Endothelial cell of umbilical vein (primary cell): ENCODE measurements at places on chromosomes 11 and 22. TPM values are rescaled to one million over a fixed set of nuclear protein-coding genes. Genes with fewer than 3 reads are reported as not detected.

DNA sequence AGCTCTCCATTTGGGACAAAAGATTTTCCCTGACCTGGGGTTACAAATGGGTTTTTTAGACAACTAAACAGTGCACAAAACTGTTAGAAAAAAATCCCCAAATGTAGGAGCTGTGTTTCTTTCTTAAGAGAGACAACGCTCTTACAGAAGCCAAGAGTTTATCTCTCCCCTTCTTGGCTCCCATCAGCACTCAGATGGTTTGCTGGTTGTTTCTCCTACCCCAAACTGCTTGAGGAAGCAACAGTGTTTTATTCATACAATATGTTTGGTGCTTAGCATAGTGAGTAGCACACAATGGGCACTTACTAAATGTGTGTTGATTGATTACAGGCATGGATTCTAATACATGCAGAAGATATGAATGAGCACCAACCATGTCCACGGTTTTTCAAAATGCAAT is 209.5 kb upstream of the ANO5 start:
- DNase-seq, result no peak

DNA sequence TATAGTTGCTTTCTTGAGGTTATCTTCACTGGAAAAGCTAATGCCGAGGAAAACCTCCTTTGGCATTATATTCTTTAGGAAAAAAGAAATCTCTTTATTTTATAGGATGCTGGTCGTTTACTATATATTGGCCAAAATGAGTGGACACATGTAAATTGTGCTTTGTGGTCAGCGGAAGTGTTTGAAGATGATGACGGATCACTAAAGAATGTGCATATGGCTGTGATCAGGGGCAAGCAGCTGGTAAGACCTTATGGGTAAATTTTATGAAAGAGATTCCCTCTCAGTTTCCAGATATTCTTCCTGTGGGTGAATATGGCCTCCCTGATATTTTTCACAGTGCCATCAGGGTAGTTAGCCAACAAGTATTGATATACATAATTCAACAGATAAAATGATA is 29.4 kb upstream of the TTC36 start:
- DNase-seq, result no peak

GRCh38 chr11:107247167-107247861 is 210.3 kb downstream of the CWF19L2 start:
- DNase-seq, result no peak

Gene GAL3ST3
- not detected in 2 replicates for total RNA-seq

DNA sequence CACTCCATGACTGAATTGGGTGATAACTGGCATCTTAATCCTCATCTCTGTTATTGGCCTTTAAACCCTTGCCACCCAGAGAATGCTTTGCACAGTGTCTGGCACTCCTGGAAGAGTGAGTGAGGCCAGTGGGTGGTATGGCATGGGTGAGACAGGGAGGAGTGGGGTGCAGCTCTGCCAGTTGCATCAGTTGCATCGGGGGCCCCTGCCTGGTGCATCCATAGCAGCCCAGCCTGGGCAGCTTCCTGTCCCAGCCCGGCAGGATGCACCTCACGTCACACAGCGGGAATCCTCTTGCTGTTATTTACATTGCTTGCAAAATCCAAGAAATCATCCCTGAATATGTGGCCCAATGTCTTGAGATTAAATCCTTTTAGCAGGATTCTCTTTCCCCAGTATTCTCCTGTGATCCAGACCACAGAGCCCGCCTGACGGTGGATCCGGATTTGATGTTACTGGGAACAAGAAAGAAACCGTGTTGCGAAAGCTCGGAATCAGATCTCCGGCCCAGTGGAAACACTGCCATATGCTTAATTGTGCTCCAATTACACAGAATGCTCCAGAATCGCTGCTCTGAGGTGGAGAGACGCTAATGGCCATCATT is 37.6 kb upstream of the MN1 start:
- no peak for DNase-seq

- peak; percentile 59 for DNase-seq
Measured at GRCh38 chr11:128632141-128632791, 44.9 kb upstream of the ETS1 start.

DNA sequence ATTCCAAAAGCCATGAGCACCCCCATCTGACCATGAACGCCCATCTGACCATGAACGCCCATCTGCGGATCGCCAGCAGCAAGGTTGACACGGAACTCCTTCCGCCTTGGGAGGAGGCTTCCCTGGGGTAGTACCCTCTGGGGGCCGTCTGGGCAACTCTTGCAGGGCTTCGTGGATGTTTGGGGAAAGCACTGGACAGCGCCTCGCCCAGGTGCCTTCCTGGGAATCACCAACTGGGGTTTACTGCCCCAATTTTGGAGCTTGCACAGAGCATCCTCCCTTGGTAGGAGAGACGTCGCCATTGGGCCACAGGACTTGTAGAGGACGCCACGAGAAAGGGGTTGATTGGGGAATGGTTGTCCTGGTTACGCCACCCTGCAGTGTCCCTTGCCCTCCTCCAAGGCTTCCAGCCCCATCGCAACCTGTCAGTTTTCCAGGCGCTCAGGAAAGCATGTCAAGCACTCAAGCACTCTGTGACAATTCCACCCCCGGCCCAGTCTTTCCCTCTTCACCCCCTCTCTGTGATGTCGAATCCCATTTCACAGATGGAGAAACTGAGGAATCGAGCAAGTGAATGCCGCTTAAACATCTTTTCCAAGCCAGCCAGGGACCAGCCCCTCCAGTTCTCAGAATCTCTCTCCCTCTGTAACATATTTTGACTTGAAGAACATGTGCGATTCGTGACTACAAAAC is 914 bp upstream of the PRDM11 start:
- peak; percentile 23 for DNase-seq

Gene TNNT3
- total RNA-seq, result not detected in 2 replicates

Gene GGTLC3
- not detected in 2 replicates for total RNA-seq

Gene SHANK3
- 137 and 158 TPM in 2 replicates for total RNA-seq

Gene RAPSN
- total RNA-seq, result 1.6 TPM in 2 replicates

GRCh38 chr22:46774980-46775849 is 12.8 kb downstream of the TBC1D22A start:
- no peak for DNase-seq

Gene PRR33
- total RNA-seq, result not detected in 2 replicates

Gene TTC36
- total RNA-seq, result 0.60 and 1.1 TPM in 2 replicates

Gene OSBP2
- 6.5 and 7.5 TPM in 2 replicates for total RNA-seq

GRCh38 chr11:61168800-61169199 is 7.6 kb upstream of the VPS37C start:
- no peak for DNase-seq

DNA sequence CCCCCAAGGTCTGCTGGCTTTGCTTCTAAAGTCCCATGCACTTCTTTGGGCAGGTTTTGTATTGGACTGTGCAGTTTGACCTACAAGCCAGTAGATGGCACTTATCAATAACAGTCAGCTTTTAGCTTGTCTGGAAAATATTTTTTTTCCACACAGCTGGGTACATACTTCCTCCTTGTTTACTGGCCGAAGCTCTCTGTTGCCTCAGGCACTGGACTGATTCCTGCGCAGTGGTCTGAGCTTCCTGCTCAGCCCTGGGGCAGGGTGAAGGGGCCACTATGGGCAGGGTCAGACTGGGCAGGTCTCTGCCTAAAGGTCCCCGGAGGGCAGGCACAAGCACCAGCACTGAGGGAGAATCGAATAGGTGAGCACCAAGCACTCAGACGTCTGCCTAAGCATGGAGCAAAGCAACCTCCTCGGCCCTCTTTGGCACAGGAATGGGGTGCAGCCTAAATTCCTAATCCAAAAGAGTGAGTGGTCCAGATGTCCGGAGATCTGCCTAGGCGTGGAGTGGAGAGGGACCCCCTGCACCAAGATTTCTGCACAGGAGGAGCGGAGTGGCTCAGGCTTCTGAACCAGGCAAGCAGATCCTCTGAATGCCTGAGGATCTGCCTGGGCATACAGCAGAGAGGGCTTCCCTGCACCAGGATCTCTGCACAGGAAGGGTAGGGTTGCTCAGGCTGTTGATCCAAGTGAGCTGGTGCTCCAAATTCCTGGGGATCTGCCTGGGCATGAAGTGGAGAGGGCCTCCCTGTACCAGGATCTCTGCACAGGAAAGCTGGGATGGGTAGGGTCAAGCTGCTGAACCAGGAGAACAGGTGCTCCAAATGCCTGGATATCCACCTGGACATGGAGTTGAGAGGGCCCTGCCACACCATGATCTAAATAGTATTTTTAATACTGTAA is 105.9 kb upstream of the C11orf58 start:
- DNase-seq, result peak; percentile 8

DNA sequence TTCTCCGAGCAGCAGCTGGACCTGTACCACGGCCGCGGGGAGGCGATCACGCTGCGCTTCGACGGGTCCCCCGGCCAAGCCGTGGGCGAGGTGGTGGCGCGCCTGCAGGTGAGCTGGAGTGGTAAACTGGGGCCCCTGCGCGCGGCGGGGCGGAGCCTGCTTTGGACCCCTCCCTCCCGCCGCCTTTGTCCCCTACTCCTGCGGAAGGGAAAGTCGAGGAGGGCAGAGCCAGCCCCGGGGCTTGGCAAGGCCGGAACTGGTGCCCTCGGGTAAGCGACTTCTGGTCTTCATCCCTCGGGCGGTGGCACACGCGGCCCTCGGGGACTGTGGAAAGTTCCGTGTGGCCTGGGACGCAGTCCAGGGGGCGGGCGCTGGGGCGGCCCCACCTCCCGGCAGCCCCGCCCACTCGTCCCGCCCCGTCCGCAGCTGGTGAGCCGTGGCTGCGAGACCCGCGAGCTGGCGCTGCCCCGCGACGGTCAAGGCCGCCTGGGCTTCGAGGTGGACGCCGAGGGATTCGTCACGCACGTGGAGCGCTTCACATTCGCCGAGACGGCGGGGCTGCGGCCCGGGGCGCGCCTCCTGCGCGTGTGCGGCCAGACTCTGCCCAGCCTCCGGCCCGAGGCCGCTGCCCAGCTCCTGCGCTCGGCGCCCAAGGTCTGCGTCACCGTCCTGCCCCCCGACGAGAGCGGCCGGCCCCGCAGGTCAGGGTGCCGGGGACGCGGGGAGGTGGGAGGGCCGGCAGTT is 9.2 kb downstream of the SIPA1 start:
- DNase-seq, result peak; percentile 66

GRCh38 chr11:57425565-57426438 is 1.1 kb downstream of the SLC43A3 start:
- DNase-seq, result peak; percentile 41

Gene VPS51
- total RNA-seq, result 102 and 108 TPM in 2 replicates

GRCh38 chr11:849104-849824 is 6.6 kb downstream of the TSPAN4 start:
- peak; percentile 28 for DNase-seq

GRCh38 chr22:38317122-38317994 is at the start of gene CSNK1E:
Gene CSNK1E, minus strand, starts transcription at chr22:38317433. Its CDS starts 3,276 bp downstream, at chr22:38314157.
- peak; percentile 47 for DNase-seq

Gene SIRT3
- 12.0 and 14.9 TPM in 2 replicates for total RNA-seq

GRCh38 chr22:31830721-31831070 is 76.9 kb downstream of the DEPDC5 start:
- no peak for DNase-seq

- peak; percentile 19 for DNase-seq
Measured at GRCh38 chr11:27350511-27350910, 12.5 kb downstream of the CCDC34 start.

GRCh38 chr22:41907436-41908401 is 7.2 kb downstream of the SHISA8 start:
- DNase-seq, result no peak

- no peak for DNase-seq
Measured at GRCh38 chr11:70498171-70498571, 99.8 kb downstream of the CTTN start.

Gene TPBGL
- total RNA-seq, result not detected in 2 replicates

Gene CHST1
- 40.5 and 71.2 TPM in 2 replicates for total RNA-seq
